ENCODE measurements at places on chromosomes 2 and 18.

- no peak for DNase-seq
These were observed 195.7 kb downstream of the SMAD7 start for GRCh38 chr18:48754993-48755473.

- DNase-seq, result no peak
These were observed 96.1 kb downstream of the ITGA4 start for GRCh38 chr2:181553244-181553643.

GRCh38 chr2:11652553-11652952 is 17.4 kb downstream of the NTSR2 start:
- no peak for DNase-seq

DNA sequence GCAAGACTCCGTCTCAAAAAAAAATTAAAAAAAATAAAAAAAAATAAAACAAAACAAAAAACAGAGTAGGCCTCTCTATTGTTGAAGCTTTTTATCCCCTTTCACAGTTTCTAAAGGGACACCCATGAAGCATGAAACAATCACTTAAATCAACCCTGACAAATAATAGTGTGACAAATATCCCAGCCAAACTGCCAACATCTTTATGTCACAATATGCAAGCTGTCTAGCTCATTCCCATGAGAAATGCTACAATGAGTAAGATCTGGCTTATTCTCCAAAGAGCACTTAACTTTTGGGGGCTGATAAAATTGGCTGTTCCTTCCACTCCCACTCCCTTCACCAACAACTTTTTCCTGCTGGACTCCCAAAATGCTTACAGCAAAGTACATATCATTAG is 21.7 kb upstream of the ABCA12 start:
- DNase-seq, result no peak

GRCh38 chr2:43169987-43170386 is 56.4 kb downstream of the ZFP36L2 start:
- DNase-seq, result no peak

GRCh38 chr18:62138461-62139235 is 48.2 kb downstream of the PIGN start:
- DNase-seq, result no peak

All from thoracic aorta (tissue), 2 donors.